ENCODE measurements at places on chromosomes 12 and 14.

- no peak for DNase-seq
These were observed 71.7 kb upstream of the PRICKLE1 start for GRCh38 chr12:42660968-42661937.

- no peak for DNase-seq
These were observed 142.3 kb upstream of the TMPO start for GRCh38 chr12:98373025-98373554.

DNA sequence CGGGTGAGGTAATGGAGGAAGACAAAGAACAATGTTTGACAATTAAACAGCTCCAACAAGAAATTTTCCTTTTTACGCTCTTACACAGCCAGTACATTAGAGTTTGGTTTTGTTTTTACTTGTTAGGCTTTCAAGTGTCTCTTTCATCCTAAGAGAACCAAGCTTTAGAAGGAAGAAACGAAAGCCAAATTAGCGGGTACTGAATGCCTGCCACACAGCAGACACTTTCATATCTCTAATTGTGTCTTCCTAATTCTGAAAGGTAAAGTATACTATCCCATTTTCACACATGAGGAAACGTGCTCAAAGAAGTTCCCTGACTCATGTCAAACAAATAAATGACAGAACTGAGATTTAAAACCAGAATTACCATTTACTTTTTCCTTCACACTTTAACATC lies 65.0 kb downstream of the CDK17 start:
- DNase-seq, result no peak

GRCh38 chr12:14310866-14311265 lies 54.6 kb upstream of the ATF7IP start:
- DNase-seq, result no peak

DNA sequence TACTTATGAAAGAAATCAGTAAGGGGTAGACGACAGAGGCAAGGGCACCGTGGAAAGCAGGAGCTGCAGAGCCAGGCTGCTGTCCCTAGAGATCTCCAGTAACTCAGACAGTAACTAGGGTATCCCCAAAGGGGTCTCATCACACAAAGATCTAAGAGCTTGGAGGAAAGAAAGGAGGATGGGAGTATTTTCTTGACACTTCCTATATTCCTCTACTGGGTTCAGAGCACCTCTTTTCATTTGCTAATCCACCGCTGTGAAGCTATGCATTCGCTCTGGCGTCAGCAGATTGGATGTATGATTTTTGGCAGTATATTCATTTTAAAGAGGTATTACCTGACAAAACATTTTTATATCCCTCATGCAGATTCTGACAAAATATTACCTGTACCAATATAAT lies 12.6 kb downstream of the USP44 start:
- DNase-seq, result no peak

DNA sequence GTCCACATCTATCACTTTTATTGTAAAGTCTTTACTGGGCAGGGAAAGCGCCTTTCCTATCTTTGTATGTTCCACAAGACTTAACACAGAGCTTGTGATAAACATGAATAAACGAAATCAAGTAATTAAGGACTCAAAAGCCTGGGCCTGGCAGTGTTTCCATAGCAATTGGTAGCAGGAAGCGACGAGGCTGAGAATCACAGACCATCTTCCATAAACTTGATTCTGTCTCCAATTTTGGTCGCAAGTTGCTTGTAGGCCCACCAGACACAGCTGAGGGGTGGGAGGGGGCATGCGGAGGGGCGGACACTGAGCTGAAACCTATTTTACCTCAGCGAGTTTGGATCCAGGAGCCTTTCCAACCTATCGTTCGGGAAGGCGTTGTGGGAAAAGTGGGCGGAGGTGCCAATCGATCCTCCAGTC lies 302 bp downstream of the CCDC38 start:
- DNase-seq, result no peak

GRCh38 chr14:68146818-68147217 lies 327.2 kb downstream of the RAD51B start:
- no peak for DNase-seq

GRCh38 chr12:81668475-81668874 lies 90.7 kb downstream of the PPFIA2 start:
- no peak for DNase-seq

- no peak for DNase-seq
These were observed 6.0 kb upstream of the SDSL start for GRCh38 chr12:113416091-113416754.

DNA sequence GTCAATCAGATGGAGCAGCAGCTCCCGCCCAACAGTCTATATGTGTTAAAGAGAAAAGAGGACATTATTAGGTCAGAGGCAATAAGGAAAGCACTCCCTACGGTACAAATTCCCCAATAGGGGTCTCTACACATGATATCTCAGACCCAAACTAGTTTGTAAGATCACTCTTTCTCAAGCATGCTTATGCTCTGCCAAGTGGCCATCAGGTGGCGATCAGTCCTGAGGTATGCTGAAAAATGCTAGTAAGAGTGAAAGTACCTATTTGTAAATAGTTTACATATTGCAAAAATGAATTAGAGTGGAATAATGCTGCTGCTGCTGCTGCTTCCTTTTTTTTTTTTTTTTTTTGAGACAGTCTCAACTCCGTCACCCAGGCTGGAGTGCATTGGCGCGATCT lies 61.0 kb downstream of the CPM start:
- no peak for DNase-seq

- no peak for DNase-seq
These were observed 61.6 kb downstream of the PLEKHA5 start for GRCh38 chr12:19191089-19191488.

DNA sequence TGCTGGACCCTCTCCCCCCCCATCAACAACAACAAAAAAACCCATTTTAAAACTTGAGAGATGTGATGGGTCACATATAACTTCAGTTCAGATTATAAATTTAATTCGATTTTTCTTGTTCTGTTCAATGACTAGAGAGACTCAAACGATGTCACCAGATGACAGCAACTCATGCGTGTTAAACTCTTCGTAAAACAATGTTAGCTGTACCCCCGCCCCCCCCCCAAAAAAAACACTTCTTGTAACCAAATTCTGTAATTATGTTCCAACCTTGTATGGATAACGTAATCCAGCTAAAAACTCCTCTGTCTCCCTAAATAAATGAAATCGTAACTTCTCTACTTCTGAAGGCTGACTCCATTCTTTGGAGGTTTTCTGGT lies 614 bp upstream of the NACA start:
- no peak for DNase-seq

DNA sequence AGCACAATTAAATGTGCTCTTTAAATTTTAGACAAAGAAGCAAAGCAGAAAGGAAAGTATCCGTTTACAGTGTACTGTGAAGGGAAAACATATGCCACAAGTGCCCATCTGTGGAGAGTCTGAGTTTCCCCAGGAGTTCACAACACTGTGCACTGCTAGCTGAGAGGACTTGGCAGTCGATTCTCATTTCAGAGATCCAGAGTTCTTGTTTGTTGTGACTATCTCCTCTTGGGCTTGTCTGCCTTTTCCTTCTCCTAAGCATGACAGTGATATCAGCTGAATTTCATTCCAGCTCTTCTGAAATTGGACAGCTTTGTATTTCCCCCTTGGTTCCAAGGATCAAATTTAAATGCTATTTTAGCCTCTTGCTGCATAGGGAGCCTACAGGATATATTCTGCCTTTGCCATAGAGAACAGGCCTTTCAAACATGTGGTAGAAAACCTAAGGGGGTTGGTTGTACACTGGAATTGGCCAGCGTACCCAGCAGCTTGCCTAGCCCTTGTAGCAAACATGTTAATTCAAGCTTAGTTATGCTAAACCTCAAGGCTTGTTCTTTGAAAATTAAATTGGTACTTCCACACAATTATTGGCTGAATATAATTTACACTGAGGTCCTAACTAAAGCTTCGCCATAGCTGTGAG lies 259.2 kb upstream of the NOVA1 start:
- no peak for DNase-seq

GRCh38 chr14:20294636-20295035 lies 11.1 kb downstream of the TTC5 start:
- DNase-seq, result no peak

- DNase-seq, result no peak
These were observed 30.4 kb downstream of the DLGAP5 start for GRCh38 chr14:55160989-55161388.

DNA sequence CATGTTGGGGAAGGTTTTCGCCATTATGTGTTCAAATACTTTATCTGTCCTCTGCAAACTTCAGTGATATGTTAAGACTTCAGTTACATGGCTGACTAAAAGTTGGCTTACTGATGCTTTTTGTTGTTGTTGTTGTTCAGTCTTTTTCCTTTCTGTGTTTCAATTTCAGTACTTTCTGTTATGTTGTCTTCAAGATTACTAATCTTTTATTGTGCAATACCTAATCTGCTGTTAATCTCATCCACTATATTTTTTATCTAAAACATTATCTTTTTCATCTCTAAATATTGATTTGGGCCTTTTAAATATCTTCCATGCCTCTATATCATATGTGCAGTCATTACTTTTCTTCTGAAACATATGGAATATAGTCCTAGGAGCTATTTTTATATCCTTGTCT lies 7.0 kb downstream of the CGRRF1 start:
- DNase-seq, result no peak

GRCh38 chr12:49347311-49348193 lies 864 bp downstream of the DNAJC22 start:
- peak; percentile 96 for DNase-seq

GRCh38 chr12:130644146-130644545 lies 72.0 kb downstream of the RIMBP2 start:
- no peak for DNase-seq

- DNase-seq, result no peak
These were observed 182.3 kb upstream of the GZMB start for GRCh38 chr14:24816011-24816928.

DNA sequence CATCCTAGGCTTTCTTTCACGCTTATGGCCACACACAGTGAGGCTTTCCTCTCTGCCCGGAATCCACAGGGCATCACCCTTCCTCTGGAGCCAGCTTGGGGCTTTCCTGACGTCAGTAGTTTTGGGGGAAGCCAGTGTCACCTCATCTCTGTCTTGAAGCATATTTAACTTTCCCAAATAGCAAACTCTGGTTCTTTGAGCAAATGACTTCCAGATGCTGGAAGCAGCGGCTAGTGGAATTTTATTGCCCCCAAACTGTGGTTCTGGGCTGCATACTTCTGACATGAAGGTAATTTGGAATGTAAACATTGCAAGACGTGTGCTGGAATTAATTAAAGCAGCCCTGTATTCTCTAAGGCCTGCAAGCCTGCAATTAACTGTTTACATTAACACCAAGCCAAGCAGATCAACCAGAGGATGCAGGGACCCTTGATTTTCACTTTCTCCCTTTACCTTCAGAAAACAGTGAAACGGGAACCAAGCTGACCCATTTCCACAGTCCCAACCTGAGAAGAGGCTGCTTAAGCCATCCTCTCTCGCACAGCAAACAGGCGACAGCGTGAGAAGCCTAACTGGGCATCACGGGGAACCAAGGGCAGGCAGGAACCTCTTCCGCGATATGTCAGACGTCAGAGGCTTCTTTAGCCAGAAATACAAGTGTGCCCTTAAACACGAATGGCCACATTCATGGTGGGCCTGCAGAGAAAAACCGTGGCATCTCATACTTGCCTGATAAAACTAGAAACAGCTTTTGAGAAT lies 258.4 kb downstream of the CACNA1C start:
- DNase-seq, result no peak

- no peak for DNase-seq
These were observed 147.1 kb downstream of the MYRFL start for GRCh38 chr12:69972136-69972535.

GRCh38 chr12:49298160-49298559 lies 3.2 kb downstream of the PRPH start:
- DNase-seq, result no peak

DNA sequence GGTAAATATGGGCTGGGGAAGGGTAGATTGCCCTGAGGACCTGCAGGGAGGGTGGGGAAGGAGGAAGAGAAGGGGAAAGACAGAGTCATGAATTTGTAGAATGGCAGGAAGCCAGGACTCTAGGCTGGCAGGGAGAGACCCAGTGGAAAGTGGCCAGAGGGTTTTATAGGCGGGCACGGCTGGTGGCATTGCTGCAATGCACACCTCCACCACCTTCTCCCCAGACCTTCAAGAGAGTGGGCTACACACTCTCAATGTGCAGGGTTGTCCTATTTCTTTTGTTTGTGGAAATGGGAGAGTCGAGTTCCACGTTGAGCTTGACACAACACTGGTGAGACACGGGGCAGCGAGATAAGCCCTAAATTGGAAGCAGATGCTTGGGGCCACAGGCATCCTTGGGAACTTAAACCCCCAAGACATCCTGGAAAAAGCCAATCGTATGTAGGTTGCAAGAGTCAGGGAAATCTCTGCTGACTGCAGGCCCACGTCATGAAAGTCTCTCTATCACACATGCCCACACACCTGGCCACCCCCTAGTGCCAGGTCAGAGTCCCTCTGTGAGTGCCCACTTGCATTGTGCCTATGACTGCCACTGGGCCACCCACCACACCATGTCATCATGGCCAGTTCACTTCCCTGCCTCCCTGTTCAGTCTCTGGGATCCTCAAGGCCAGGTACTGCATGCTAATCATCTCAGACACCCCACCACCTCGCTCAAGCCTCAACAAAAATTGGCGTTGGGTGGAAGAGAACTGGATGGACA lies 38.0 kb upstream of the BDKRB2 start:
- DNase-seq, result peak; percentile 22

GRCh38 chr12:6230321-6231110 lies 30.3 kb downstream of the CD9 start:
- no peak for DNase-seq

GRCh38 chr12:88225776-88226175 lies 83.7 kb downstream of the TMTC3 start:
- DNase-seq, result no peak

DNA sequence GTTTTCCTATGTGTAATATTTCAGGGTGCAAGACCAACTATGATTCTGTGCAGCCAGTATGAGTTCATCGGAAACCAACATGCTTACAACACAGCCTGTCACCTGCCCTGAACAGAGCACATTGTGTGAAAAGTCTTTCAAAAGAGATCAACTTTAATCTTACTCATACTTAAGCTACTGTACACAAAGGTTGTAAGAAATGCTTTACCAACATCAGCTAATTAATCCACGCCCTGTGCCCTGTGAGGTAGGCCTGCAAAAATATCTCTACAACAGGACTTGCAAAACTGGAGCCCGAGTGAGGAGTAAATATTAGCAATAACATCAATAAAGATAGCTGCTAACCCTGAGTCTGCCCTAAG lies 15.1 kb downstream of the APPL2 start:
- no peak for DNase-seq

- no peak for DNase-seq
These were observed 26.5 kb downstream of the BCL7A start for GRCh38 chr12:122048151-122048550.

- DNase-seq, result no peak
These were observed 274.1 kb downstream of the ADAMTS20 start for GRCh38 chr12:43277651-43278540.

- DNase-seq, result peak; percentile 73
These were observed at the start of gene HOXC4 for GRCh38 chr12:54053751-54054741. Gene HOXC4, plus strand, starts transcription at chr12:54053835. Its CDS starts 88 bp downstream, at chr12:54053923.

GRCh38 chr12:120939523-120939922 lies 35.4 kb upstream of the SPPL3 start:
- DNase-seq, result no peak

Data from ecto neural progenitor cell (in vitro differentiated cells).